HCEC 1CT (cell line): ENCODE measurements at places on chromosomes 1 and 21.

DNA sequence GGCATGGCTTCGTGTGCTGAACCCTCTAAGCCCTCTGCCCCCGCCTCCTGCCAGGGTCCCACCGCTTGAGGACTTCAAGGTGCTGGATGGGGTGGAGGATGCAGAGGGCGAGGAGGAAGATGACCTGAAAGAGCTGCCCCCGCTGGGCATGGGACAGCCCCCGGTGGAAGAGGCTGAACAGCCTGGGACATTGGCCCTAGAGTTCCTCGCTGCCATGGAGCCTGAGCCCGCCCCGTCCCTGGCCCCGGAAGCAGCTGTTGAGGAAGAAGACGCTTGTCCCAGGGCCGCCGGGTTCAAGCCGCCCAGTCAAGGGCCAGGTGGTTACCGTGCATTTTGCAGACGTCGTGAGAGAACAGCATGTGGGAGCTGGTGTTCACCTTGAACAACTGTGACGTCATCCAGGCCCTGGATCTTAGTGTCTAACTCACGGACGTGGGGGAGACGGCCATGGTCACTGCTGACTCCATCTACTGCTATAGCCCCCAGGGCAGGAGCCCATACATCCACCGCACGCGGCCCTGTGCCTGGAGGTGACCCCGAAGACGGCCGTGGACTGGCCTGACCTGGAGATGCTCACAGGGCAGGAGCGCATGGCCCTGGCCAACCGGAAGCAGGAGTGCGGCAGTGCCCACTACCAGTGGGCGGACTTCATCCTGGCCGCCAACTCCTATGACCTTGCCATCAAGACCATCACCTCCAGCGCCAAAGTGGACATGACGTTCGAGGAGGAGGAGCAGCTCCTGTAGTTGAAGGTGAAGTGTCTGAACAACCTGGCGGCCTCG is 90.1 kb downstream of the PPP1R12B start:
- DNase-seq, result no peak

DNA sequence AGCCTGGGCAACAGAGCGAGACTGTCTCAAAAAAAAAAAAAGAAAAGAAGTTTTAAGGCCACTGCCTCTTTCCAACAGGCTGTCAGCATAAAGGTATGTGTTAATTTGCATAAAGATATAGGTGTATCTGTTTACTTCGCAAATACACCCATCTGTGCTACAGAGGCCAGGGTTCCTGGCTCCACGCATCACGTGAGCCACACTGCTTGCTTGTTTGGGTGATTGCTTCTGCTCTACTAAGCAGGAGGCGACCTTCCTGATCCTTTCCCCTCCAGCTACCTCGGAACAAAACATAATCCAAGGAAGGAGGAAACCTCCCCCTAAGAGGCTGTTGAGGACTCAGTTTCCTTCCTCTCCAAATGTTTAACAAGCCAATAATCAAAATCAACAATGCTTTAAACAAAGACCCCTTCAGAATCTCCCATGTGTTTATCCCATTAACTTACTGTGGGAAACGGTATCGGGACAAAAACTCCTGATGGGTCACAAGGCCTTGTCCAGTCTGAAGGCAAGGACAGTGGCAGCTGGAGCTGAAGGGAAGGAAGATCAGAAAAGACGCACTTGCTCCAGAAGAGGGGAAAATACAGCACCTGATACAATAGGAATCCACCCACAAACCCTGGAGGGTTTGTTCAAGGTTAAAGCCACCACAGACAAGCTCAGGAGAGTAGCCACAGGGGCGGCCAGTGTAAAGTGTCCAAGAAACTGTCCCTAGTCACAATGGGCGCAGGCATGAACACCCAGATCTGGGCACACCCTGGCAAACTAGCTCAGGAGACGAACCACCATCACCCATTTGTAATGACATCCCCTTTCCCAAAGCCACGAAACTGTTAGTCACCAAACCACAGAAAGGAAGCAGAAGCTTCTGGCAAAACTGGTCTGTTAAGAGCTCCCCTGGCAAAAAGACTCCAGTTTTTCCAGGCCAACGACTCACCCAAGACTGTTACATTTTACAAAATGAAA is 17.2 kb downstream of the CTNNBIP1 start:
- peak; percentile 88 for DNase-seq

GRCh38 chr1:37752583-37753471 is 12.1 kb downstream of the EPHA10 start:
- no peak for DNase-seq

- DNase-seq, result no peak
Observed at GRCh38 chr1:22618056-22618455, 18.4 kb upstream of the C1QA start.

DNA sequence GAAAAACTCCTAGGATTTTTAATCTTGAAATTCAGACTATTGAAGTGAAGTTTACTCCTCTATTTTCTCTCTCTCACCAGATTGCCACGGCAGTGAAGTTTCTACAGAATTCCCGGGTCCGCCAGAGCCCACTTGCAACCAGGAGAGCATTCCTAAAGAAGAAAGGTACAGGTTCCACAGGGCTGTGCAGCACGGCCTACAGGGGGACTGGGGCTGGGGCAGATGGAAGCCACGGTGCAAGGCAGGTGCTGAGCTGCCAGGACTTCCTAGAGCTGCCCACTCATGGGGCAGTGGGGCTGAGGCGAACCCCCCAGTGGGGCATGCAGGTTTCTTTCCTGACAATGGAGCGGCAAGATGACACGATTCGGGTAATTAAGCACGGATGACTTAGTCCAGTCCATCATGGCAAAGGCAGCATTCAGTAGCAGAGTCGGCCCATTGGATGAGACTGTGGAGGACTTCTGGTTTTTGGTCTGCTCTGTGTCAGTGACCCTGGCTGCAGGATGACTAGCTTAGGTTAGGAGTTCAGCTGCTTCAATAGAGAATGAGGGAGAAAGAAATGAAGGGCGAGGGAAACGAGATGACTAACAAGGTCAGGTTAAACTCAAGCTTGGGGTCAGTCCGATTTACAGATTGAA is 61.5 kb downstream of the PEX14 start:
- DNase-seq, result no peak

GRCh38 chr1:10813799-10814198 is 17.4 kb upstream of the CASZ1 start:
- DNase-seq, result no peak

GRCh38 chr1:16241221-16241708 is 4.3 kb upstream of the CPLANE2 start:
- no peak for DNase-seq

- no peak for DNase-seq
Observed at GRCh38 chr1:98924977-98925376, 79.7 kb downstream of the PLPPR5 start.

GRCh38 chr1:80825067-80825466 is 975.7 kb upstream of the ADGRL2 start:
- no peak for DNase-seq

DNA sequence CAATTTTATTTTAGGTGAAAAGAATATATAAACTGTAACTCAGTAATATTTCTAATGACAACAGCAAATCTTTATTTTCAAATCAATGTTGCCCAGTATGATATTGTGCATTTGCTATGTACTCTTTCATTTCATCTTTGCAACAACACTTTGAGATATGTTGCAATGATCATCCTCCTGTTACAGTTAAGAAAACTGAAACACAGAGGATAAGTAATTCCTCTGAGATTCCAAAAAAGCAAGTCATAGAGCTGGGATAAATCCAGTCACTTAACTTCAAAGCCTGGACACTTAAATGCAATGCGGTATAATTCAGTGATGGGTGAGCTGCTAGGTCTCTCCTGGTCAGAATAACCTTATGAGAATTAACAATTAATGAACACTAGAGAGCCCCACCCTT is 48.6 kb upstream of the EXO1 start:
- peak; percentile 76 for DNase-seq

DNA sequence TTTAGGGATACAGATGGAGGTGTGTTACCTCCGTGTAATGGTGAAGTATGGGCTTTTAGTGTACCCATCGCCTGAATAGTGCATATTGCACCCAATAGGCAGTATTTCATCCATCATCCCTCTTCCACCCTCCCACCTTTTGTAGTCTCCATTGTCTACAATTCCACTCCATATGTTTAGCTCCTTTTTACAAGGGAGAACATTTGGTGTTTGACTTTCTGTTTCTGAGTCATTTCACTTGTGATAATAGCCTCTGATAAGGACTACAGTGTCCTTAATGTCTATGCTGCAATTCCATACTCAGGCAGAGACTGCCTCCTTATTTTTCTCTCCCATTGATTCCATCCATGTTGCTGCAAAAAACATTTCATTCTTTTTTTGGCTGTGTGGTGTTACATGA is 48.7 kb downstream of the OVGP1 start:
- no peak for DNase-seq

DNA sequence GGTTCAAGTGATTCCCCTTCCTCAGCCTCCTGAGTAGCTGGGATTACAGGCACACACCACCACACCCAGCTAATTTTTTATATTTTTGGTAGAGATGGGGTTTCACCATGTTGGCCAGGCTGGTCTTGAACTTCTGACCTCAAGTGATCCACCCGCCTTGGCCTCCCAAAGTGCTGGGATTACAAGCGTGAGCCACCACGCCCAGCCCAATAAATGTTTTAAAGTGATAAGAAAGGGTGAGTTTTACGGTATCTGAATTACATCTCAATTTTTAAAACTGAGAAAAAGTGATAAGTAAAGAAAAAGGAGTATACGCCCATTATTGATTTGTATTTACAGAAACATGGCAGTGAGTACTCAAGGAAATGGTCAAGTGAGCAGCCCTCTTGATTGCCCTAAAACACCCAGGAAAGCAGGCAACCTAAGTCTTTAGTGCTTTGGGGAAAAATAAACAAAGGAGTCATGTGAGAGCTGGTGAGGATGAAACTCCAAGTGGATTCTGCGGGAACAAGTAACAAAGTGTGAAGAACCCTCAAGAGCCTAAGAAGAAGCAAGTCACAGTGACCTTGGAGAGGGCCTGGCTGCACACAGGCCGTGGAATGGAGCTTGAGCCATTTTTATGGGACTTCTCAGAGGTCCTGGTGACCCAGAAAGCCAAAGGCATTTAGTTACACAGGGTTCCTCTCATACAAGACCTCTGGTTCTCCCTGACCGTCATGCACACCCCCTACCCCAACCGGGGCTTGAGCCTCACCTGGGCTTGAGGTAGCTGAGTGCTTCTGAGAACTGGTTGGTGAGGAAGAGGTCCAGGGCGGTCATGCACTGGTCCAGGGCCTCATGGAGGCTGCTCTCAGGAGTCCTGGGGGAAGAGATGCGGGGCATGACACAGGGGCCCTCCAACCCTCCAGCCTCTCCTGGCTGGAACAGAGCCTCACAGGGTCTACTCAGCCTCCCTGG is 9.1 kb downstream of the TTC39A start:
- DNase-seq, result no peak

- DNase-seq, result no peak
Observed at GRCh38 chr21:28447462-28447861, 545.2 kb downstream of the LTN1 start.

DNA sequence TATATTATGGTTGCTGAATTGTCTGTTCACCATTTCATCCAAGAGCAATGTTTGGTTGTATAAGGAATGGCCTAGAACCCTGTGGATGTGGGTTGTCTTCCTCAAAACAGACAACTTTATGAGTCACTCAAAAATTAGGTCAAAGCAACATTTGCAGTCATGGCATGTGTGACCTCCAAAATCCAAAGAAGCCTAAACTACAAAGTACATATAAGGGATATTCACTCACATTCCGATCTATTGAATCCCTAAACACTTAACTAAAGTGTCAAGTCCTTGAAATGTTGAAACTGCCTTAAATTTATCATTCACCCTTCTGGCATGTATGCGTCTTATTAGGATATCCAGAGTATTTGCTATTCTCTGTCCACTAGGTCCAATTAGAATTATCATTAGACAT is 491.5 kb downstream of the NUF2 start:
- peak; percentile 81 for DNase-seq

DNA sequence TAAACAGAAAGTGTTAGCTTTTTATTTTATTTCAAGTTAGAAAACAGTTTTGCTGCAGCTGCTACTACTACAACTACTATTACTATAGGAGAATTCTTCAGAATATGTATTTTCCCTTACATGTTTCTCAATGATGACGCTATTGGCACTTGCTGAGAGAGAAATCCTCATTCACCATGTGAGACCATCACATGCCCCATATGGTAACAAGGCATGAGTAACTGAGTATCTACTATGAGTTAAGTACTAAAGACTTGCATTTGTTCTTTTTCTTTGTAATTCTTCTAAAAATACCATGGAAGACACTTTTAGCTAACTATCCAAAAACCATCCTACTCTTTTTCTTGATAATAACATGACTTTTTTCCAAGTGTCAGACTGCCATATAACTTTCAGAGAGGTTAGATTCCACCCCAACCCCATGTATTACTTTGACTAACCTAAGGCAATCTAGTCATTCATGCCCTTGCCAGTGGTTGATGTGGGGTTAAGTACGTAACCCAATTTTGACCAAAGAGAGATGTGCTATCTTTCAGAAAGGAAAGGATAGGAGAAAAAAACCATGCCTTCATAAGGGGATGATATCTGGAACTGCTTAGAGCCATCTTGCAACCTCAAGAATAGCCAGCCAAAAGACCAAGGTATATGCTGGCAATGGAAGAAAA is 42.9 kb downstream of the COP1 start:
- no peak for DNase-seq

DNA sequence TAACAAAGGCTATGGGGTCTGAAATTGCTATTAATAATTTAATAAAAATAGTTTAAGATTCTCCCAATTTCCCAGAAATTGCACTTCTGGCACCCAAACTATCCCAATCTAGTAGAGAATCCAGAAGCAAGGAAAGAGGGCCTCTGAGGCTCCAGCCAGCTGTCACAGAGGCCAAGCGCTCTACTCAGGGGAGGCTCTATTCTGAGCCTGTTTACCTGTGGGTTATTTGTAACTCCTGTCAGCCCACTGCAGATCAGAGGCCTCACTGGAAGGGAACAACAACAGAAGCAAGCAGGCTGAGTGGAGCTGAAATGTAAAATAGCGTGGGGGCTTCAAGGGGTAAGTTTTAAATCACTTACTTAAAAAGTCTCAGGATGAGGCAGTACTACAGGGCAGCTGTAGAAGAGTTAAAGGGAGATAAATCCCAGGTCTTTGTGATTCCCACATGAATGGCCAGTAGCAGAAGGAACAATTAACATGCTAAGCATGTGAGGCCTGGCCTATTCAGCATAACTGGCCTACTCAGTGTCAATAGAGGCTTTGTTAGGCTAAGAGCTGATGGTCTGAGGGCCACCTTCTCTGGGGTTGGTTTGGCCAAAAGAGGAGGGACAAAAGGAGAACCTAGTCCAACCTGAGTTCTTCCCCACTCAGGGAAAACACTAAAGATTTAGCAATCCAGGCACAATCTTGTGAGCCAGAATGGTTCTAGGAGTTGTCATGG is 12.8 kb downstream of the ZNF687 start:
- DNase-seq, result no peak

- no peak for DNase-seq
Observed at GRCh38 chr21:32309906-32310460, 11.3 kb downstream of the MRAP start.

GRCh38 chr1:109498161-109498801 is 4.4 kb downstream of the CYB561D1 start:
- DNase-seq, result peak; percentile 36

- DNase-seq, result no peak
Observed at GRCh38 chr21:16324630-16325029, 594.8 kb downstream of the USP25 start.

- DNase-seq, result peak; percentile 84
Observed at GRCh38 chr1:67149179-67149770, 14.5 kb upstream of the C1orf141 start.

GRCh38 chr1:164895026-164895912 is 336.3 kb downstream of the PBX1 start:
- DNase-seq, result no peak

GRCh38 chr1:13764588-13765332 is 64.8 kb downstream of the PRDM2 start:
- DNase-seq, result no peak
